Posterior cingulate gyrus (tissue), 11 donors: ENCODE measurements at places on chromosomes 1 and 21.
A peak's percentile ranks its signal among the peaks of the same experiment; 100 is the strongest.

GRCh38 chr1:239891621-239892358 is 199.9 kb upstream of the FMN2 start:
- DNase-seq = no peak

- no peak for DNase-seq
Measured at GRCh38 chr1:83113652-83114051, 885.3 kb downstream of the TTLL7 start.

- DNase-seq = no peak
Measured at GRCh38 chr1:87263785-87264184, 64.9 kb upstream of the LMO4 start.

DNA sequence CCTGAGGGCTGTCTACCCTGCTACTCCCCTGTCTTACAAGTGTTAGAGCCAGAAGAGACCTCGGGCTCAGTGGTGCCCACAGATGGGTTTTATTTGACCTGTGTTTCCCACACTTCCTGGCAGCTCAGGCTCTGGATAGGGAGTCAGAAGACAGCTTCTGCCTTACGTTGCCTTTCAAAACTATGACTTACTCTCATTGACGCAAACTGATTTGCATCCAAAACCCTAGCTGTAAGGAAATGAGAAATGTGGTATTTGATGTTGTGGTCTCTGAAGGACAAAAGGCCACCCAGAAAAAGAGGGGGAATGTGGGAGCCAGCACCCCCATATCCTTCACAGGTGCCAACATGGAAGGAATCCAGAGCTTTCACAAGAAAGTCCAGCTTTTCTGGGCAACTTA is 180.2 kb downstream of the ATG4C start:
- no peak for DNase-seq

GRCh38 chr21:42379426-42380215 is 13.3 kb upstream of the TFF1 start:
- DNase-seq = peak; percentile 25

- no peak for DNase-seq
Measured at GRCh38 chr1:161733526-161733925, 12.2 kb downstream of the FCRLB start.

DNA sequence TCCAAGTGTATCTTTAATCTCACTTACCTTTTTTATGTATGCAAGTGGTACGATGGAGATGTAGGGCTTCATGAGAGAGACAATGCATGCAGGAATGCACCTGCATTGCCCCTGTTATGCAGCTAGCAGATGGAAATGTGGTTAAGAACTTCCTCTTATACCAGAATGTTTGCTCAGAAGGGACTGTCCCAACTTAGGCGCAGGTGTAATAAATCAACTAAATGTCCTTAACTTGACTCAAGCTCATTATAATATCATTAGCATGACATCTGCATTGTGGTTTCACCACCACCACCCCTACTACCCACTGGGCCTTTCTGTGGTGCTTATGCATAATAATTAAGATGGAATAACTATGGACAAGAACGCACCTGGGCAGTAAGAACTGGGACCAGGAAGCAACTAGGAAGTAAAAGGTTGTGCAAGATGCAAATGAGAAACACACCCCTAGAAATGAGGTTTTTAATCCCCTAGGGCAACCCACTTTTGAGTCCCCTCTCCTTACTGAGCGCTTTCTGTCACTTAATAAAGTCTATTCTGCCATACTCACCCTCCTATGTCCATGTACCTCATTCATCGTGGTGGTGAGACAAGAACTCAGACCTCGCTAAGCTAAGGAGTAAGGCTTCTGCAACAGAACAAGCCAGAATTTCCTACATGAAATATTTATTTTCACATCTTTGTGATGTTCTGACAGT is 1103.3 kb upstream of the B3GALT2 start:
- no peak for DNase-seq

- no peak for DNase-seq
Measured at GRCh38 chr1:29256979-29257804, 20.9 kb downstream of the PTPRU start.
